ENCODE measurements at places on chromosomes 2 and 18. TPM values are rescaled to one million over a fixed set of nuclear protein-coding genes. Genes with fewer than 3 reads are reported as not detected.

The GAREM2 gene
- polyA plus RNA-seq: 1.3 TPM

The MYO7B gene
- 1.1 TPM for polyA plus RNA-seq

The SP140 gene
- polyA plus RNA-seq: 0.13 TPM

The ALPG gene
- not detected for polyA plus RNA-seq

The ANKRD62 gene
- not detected for polyA plus RNA-seq

The MCM6 gene
- 6.4 TPM for polyA plus RNA-seq

The NAB1 gene
- 26.9 TPM for polyA plus RNA-seq

The PROKR1 gene
- polyA plus RNA-seq: not detected

The KCNF1 gene
- polyA plus RNA-seq: not detected

The SCYGR5 gene
- not detected for polyA plus RNA-seq

The NT5DC4 gene
- polyA plus RNA-seq: not detected

The CXCR4 gene
- 9.8 TPM for polyA plus RNA-seq

The ANKRD30B gene
- not detected for polyA plus RNA-seq

The TMEM247 gene
- not detected for polyA plus RNA-seq

The EMILIN1 gene
- polyA plus RNA-seq: 249 TPM

The UGT1A5 gene
- not detected for polyA plus RNA-seq

The SGPP2 gene
- 1.6 TPM for polyA plus RNA-seq

The FRZB gene
- 47.9 TPM for polyA plus RNA-seq

The STARD6 gene
- polyA plus RNA-seq: not detected

The POTEJ gene
- not detected for polyA plus RNA-seq

The ADGRF3 gene
- polyA plus RNA-seq: not detected

The CPSF3 gene
- polyA plus RNA-seq: 13.2 TPM

The SERPINB11 gene
- not detected for polyA plus RNA-seq

The ERFE gene
- not detected for polyA plus RNA-seq

The CELF4 gene
- 0.51 TPM for polyA plus RNA-seq

The PRR30 gene
- polyA plus RNA-seq: not detected

The IRS1 gene
- polyA plus RNA-seq: 2.1 TPM

All from aorta (tissue), 5 donors.